ENCODE measurements at places on chromosomes 12 and 14.

DNA sequence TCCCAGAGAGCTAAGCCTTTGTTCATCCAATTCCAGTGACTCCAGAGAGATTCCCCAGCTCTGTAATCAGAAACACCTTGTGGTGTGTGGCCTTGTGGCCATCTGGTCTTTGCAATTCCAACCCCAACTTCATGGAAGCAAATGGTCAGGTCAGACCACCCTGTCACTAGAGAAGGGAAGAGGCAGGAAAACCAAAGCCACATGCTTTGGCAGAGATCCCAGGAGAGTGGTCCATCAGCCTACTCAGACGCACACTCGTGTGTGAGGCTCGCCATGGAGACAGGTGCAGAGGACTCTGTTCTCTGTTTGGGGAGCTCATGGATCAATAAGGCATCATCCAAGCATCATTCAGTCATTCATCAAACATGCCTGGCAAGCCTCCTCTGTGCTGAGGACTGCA is 46.2 kb upstream of the TUNAR start:
- no peak for DNase-seq

DNA sequence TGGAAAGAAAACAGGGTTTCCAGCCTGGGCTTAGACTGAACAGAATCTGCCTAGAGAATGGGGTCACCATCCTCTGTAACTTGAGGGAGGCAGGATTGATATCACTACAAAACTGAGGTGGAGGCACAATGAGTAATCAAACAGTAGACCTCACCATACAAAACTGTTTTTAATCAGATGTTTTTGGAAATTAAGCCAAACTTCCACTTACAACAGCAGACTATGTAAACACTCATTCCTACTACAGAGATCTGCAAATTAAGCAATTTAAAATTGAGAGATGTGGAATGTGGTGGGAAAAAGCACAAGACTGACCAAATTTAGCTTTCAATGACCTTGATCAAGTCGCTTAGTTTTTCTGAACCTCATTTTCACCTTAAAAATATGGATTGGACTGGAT is 104.3 kb upstream of the SLC38A4 start:
- DNase-seq = no peak

DNA sequence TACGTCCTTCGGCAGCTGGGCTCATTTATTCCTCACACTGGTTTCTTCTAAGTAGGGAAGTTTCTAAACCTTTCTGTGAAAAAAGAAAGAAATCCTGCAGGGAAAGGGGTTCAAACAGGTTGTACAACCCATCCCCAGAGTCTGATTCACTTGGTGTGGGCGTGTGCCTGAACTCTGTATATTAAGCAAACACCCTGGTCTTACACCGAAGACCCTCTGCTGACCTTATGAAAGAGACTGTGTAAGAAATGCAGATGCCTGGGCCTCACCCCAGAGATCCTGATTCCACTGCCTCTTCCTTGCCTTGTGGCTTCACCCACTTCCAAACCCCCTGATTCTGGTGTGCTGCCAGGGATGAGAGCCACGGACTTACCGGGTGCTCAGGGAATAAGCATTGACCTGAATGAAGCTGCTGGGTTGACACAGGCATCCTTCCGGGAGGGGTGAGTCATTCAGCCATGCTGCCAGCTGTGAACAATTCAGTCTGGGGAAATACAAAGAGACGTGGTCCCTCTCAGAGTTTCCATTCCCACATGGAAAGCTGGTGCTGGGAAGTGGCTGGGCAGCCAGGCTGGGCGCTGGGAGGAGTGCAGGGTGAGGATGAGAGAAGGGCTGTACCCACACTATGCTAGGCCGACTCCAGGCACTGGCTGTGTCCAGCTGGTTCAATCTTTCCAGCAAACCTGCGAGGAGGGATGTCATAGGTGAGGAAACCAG is 26.5 kb upstream of the ACTN1 start:
- DNase-seq = peak; percentile 87

GRCh38 chr12:59637692-59638070 is 41.9 kb downstream of the SLC16A7 start:
- DNase-seq = no peak

DNA sequence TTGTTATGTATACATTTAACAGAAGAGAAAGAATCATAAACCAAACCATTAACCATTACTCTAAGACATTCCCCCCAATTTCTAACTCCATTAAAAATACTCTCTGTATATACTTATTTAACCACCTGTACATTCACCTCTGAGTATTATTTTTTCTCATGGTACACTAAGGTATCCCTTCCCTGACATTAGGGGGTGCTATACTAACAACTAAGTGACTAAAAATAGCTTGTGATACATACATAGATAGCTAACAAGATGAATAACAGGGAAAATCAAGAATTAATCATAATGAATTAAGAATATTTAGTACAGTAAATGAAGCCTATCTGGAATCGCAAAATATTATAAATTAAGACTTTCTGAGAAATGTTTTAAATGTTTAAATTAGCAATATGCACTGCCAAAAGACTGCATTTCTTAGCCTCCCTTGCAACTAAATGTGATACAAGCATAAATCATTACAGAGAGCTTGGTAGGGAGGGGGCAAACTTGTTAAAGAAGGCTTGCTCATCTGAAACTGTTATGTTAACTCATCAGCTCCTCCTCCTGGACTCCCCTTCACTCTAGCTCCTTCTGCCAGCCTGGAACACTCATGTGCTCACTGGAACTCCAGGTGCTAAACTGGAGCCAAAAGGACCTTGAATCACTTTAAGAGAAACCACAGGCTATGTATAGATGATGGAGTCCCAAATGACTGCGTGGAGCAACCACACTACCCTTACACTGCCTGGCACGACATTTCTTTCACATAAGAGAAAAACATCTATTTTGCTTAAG is 14.9 kb downstream of the C2CD5 start:
- no peak for DNase-seq

GRCh38 chr12:29528161-29528560 is 30.7 kb upstream of the OVCH1 start:
- DNase-seq = no peak

DNA sequence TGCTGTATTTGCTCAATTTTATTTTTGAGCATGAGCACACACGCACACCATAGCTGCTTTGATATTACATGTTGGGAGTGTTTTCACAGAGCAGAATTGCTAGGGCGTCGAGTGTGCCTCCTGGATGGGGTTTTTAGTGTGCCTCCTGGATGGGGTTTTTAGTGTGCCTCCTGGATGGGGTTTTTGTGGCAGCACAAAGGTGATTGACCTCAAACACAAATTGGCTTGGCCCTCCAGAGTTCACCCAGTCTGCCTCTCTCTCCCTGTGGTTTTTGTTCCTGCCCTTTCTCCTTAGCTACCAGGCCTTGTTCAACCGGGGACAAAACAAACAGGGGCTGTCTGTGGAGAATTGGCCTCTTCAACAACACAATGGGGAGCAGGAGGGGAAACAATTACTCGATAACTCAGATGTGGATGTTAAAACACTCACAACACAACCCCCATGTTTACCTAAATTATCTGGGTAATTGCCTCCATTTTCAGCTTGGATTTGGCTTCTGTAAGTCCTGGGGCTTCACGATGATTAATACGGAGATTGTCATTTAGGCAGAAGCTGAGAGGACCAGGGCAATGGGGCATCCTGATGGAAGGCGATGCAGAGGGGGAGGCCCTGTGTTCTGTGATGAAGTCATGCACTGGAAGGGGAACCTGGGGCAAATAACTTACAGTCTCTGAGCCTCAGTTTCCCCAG is 26.9 kb downstream of the TBX3 start:
- no peak for DNase-seq

- no peak for DNase-seq
These were observed 153.8 kb upstream of the VASH1 start for GRCh38 chr14:76607510-76607909.

- no peak for DNase-seq
These were observed 58.3 kb upstream of the NR2C1 start for GRCh38 chr12:95131589-95132340.

- no peak for DNase-seq
These were observed 20.9 kb downstream of the DLGAP5 start for GRCh38 chr14:55170526-55170925.

GRCh38 chr14:24290746-24291145 is 8.8 kb downstream of the DHRS1 start:
- no peak for DNase-seq

DNA sequence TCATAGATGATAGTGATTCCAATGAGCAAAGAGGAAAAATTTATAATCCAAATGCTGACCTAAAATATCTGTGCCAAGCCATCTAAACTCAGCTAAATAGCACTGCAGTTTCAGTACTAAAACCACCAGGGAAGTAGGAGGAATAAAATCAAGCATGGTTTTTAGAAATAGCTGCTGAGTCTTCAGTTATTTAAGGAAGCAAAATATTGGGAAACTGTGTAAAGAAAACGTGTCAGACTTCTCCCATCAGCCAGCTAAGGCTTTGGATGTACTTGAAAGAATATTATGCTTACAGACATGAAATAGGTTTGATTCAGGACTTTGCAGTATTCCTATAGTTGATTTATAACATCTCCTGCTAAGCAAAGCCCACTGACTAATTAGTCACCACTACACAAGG is 24.7 kb downstream of the CLEC2D start:
- no peak for DNase-seq

- no peak for DNase-seq
These were observed 198.6 kb downstream of the CCDC91 start for GRCh38 chr12:28388879-28389278.

DNA sequence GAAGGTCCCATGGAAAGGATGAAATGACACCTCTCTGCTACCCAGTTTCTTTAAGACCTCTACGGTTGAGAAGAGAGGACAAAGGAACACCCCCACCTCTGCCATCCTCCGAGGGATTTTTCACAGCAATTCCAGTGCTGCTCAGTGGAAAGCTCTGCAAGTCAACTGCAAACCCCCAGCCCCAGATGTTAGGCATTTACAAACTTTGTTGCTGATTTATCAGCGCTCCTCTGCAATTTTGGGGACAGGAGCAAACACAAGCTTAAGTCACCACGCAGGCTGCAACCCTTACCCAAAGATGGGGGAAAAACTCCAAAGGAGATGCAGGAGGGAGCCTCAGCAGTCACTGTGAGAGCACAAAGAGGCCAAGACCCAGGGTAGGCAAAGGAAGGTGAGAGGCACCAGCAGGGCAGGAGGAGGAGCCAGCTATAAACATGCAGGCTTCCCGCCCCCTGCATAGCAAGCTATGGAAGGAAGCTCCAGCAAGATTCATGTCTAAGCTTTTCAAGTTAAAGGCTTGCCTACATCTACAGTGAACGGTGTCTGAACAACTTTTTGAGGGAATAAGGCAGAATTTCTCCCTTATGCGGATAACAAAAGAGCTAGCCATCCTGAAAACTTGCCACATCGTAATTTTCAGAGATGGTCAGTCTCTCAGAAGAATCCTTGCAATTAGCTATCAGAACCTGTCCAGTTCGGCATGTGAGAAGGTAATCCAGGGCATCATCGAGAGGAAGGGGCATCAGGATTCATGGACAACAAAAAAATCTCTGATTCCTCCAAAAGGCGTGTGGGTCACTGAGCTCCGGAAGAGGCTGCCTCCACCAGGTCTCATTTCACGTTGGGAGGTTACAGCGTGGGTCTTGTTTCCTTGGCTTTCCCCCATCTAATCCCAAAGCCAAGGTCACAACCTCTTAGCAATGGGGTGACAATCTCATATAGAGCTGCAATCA is 3.9 kb downstream of the CTDSP2 start:
- no peak for DNase-seq

- no peak for DNase-seq
These were observed 8.0 kb downstream of the CSRNP2 start for GRCh38 chr12:51075390-51075789.

DNA sequence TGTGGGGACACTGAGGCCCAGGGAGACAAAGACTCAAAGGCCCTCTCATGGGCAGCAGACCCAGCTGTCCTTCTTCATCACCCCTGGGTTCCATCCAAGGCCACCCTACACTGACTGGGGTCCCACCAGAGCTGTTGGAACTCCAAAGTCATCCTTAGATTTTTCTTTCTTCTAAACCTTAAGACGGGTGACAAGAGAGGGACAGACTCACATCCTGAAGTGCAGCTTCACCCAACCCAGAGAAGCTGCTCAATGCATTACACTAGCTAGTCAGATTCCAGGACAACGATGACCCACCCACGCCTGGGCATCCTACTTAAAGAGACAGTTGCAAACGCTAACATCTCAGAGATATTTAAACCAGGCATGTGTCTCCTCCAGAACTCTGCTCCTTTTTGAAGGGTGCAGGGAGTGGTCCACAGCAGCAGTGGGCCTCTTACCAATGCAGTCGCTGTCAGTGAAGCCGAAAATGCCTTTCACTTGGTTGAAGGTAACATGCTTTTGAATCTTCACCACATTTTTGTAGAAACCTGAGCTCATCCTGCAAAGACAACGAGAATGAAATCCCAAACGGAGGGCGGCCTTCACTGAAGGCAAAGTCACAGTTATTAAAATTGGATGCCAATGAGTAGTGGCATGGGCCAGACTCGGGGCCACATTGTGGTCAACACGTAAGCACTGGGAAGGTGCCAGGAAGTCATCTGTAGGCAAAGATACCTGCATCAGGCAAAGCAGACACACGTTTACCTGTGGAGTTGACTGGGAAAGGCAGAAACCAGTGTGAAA is 23.4 kb downstream of the SLC25A47 start:
- no peak for DNase-seq

DNA sequence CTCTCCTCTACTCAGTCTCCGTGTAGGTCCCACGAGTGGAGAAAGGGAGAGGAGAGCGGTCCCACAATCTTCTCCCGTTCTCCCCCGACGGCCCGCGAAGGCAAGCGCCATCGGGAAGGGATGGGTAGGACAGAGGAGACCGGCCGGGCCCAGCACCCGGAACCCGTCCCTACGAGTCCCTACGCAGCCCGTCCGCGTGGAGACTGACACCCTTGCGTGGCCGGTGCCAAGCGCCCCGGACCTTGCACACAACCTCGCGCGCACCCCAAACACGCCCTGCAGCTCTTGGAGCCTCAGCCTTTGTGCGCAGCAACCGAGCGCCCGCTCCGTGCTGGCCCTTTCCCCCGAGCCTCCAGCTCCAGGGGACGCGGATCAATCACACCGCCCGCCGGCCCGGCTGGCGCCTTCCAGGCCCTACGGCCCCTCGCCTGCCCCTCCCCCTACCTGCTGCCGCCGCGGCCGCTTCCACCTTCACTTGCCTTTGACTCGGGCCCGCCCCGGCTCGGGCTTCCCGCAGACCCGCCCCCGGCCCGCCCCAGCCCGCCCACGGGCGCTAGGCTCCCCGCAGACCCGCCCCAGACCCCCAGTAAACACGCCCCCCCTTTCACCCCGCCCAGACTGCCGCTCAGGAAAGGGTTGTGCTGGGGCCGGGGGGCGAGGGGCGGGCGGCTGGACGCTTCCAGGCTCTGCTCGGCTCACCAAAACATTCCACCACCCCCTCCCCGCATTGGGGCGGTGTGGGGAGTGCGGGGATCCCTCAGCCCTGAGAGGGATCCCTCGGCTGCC is at the start of gene NDRG2:
Gene NDRG2, minus strand, starts transcription at position 477 of the 786 bp plus-strand sequence. CDS start 1,746 bp downstream, outside the sequence.
- peak; percentile 49 for DNase-seq

- no peak for DNase-seq
These were observed 125.9 kb upstream of the NTF3 start for GRCh38 chr12:5305886-5306545.

- DNase-seq = no peak
These were observed 35.8 kb upstream of the LTBP2 start for GRCh38 chr14:74647678-74648461.

Data from AG08396 (cell line).